ENCODE measurements at places on chromosomes 16 and 17.

GRCh38 chr17:37131669-37132611 lies 183.2 kb downstream of the AATF start:
- no peak for DNase-seq

DNA sequence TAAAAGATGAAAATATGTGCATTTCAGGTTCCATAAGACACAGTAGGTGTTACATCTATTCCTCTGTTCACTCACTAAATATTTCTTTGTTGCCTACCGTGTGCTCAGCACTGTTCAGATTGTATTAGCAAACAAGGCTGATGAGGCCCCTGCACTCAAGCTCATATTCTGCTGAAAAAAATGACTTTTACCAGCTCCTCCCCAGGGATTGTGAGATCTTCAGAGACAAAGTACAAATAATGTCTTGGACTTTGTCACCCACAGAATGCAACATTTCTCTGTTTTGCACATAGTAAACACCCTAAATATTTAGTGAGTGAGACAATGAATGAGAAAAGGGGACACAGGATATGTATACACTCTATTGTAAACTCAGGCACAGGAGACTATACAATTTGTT lies 21.9 kb upstream of the MYOCD start:
- no peak for DNase-seq

DNA sequence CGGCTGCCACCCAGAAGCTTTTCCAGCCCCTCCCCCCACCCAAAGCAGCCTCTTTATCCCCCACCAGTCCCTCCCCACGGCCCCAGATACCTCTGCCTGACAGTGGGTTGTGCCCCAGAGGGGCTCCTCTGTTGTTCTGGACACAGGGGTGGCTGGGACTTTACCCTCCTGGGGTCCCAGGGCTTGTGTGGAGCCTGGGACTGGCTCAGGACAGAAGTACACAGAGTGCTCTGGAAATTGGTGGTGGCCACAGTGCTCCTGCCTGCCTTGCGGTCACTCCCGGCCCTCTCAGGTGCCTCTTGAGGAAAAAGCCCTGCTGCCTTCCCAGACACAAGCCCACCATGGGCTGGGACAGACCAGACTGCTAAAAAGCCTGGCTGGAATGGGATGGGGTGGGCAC lies 68.2 kb downstream of the RAB11FIP4 start:
- DNase-seq, result no peak

- peak; percentile 35 for DNase-seq
Measured at GRCh38 chr17:63439687-63440086, 6.4 kb downstream of the CYB561 start.

GRCh38 chr16:67882374-67883145 lies 2.1 kb upstream of the NRN1L start:
- no peak for DNase-seq

- DNase-seq, result no peak
Measured at GRCh38 chr17:8867361-8867981, at the start of gene PIK3R6. PIK3R6 (minus strand) TSS chr17:8867674; CDS start chr17:8849794, 17,880 bp downstream.

DNA sequence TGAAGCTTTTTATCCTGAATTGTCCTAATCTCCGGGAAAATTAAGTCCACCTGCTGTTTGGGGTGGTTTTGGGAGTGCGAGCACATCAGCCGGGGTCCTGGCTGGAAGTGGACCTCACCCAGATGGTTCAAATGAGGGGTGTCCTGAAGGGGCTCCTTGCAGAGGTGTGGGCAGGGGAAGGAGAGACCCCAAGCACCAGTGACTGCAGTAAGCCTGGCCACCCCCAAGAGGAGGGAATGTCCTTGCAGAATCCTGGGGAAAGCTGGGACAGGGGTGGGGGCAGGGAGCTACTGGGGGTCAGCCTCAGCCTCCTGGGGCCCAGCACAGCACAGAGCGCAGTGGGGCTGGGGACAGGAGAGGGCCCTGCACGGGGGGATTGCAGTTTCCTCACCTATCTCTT lies 29.4 kb downstream of the NAGPA start:
- no peak for DNase-seq
